ENCODE measurements at places on chromosomes 2 and 18. TPM values are rescaled to one million over a fixed set of nuclear protein-coding genes. Genes with fewer than 3 reads are reported as not detected.

DNA sequence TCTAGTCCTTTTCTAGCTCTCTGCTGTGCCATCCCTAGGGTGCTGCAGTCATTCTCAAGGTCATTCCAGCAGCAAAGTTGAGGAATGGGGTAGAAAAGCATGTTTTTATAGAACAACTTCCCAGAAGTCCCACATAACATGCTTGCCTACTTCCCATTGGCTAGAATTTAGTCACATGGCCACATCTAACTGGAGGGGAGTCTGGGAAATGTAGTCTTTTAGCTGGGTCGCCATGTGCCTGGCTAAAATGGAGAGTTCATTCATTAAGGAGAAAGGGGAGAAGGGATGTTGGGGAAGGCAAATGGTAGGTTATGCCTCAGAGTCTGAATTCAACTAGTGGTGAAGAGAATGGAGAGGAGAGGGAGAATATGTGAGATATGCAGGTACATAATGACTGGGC, 85.7 kb downstream of the SLC4A3 start:
- H3K27me3 ChIP-seq: no peaks in the 10 kb centered on the region
- H3K4me3 ChIP-seq: no peak overlapping the region
- H3K4me1 ChIP-seq: no peaks in the 10 kb centered on the region
- DNase-seq: no peak
- no peaks in the 10 kb centered on the region for H3K36me3 ChIP-seq
- H3K27ac ChIP-seq: no peak overlapping the region

ABCG5 gene
- not detected for total RNA-seq

DNA sequence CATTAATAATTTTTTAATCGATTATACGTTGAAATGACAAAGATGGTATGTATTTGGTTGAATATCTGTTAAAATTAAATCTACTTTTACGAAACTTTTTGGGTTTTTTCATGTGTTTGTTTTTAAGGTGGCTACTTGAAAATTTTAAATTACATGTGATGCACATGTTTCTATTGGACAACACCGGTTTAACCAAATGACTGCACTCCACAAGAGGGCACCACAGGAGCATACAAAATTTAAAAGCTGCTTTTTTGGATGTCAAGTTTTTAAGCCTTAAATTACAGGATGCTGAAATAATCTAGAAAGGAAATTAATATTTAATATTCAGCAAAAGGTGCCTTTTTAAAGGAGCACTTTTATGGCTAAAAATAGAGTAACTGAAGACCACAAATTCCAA, 98.7 kb downstream of the ACVR1 start:
- H3K27ac ChIP-seq: no peak overlapping the region
- H3K4me1 ChIP-seq: no peaks in the 10 kb centered on the region
- no peak for DNase-seq
- no peaks in the 10 kb centered on the region for H3K27me3 ChIP-seq

- no peak within 1 kb of the TSS for H3K4me3 ChIP-seq
- no peak within 1 kb of the TSS for H3K27ac ChIP-seq
- H3K36me3 ChIP-seq: no peaks in the 10 kb centered on the region
- no peaks in the 10 kb centered on the region for H3K4me1 ChIP-seq
- H3K27me3 ChIP-seq: no peaks in the 10 kb centered on the region
- no peak for DNase-seq
Measured at GRCh38 chr2:151733771-151734672, at the start of gene NEB. TSS of gene NEB (minus strand) at chr2:151734476. CDS start at chr2:151733156, 1,320 bp downstream.

DNA sequence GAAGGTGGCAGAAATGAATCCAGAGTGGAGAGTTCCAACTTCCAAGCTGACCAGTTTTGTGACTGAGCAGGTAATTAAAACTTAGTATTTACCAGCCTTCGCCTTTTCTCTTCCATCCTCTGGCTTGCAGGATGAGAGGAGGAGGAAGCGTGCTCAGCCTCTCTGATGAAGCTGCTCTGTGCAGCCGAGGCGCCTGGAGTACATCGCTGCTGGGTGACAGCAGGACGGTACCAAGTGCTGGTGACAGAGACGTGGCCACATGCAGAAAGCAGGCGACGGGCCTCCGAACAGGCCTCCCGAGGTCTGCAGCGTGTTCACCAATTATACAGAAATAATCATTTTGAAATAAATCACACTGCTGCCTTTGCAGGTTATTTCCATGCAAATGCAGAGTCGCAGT, 95.0 kb downstream of the MBP start:
- no peak overlapping the region for H3K4me3 ChIP-seq
- no peak overlapping the region for H3K27ac ChIP-seq
- DNase-seq: no peak
- no peaks in the 10 kb centered on the region for H3K27me3 ChIP-seq
- H3K36me3 ChIP-seq: no peaks in the 10 kb centered on the region
- no peaks in the 10 kb centered on the region for H3K4me1 ChIP-seq

GDF7 gene
- 7.0 TPM for total RNA-seq

GRCh38 chr2:140353541-140353940, 1573.4 kb upstream of the NXPH2 start:
- no peaks in the 10 kb centered on the region for H3K36me3 ChIP-seq
- no peaks in the 10 kb centered on the region for H3K27me3 ChIP-seq
- DNase-seq: no peak

PIGN gene
- 39.6 TPM for total RNA-seq

- H3K4me1 ChIP-seq: no peaks in the 10 kb centered on the region
- no peak for DNase-seq
Measured at GRCh38 chr2:219632760-219633105, 5.3 kb downstream of the SLC4A3 start.

- H3K27me3 ChIP-seq: no peaks in the 10 kb centered on the region
- no peaks in the 10 kb centered on the region for H3K4me1 ChIP-seq
- no peak overlapping the region for H3K4me3 ChIP-seq
- peak overlapping the region; percentile 42 for H3K27ac ChIP-seq
- no peaks in the 10 kb centered on the region for H3K36me3 ChIP-seq
Measured at GRCh38 chr2:188788621-188789020, 185.6 kb upstream of the COL3A1 start.
